ENCODE measurements at places on chromosomes 12 and 14.

DNA sequence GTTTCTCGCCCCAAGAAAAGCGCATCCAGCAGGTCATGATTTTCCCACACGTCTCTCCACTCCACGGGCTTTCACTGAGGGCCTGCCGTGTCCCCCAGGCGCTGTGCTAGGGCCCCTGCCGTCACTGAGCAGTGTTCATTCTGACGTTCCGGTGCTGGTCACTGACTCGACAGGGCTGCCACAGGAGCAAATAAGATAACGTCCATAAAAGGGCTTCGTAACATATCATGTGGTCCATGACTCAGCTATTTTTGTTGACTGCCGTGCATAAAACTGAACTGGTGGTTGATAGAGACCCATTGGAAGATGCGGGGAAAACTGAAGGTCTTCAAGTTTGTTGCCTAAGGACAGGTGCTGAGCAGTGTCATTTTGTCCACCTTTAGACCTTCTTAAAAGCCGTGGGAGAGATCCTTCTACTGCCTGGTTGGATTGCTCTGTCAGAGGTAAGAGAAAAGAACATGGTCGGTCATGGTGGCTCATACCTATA is 46.3 kb downstream of the ADGRD1 start:
- DNase-seq = no peak

GRCh38 chr14:71960494-71961353 is 28.5 kb downstream of the RGS6 start:
- DNase-seq = no peak

GRCh38 chr12:110639336-110640141 is 25.6 kb downstream of the TCTN1 start:
- peak; percentile 52 for DNase-seq

- no peak for DNase-seq
Measured at GRCh38 chr14:90060965-90061684, 669 bp upstream of the KCNK13 start.
